Type B pancreatic cell (in vitro differentiated cells): ENCODE measurements at places on chromosomes 3 and 15.

GRCh38 chr3:100198579-100199269, 62.1 kb upstream of the TBC1D23 start:
- no peak for DNase-seq

DNA sequence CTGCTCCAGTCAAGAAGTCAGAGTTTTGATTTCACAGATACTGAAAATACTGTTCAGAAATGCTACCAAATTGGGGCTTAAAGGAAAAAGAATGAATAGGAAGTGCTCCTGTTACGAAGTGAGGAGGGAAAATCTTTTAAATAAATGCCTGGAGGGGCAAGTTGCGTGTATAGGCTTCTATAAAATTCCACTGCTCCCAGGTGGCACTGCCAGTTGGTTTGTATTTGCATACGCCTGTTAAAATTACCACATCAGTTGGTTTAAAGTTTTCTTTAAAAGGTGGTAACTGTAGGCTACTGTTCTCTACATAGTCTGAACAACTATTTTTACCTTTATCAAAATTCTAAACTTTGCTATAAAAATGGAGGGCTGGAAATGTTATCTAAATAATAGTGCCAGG, 123.5 kb downstream of the DLG1 start:
- DNase-seq: no peak

GRCh38 chr3:158953131-158953530, 151.3 kb downstream of the MFSD1 start:
- DNase-seq: no peak

GRCh38 chr3:66411474-66411873, 89.3 kb downstream of the LRIG1 start:
- no peak for DNase-seq

- DNase-seq: no peak
Measured at GRCh38 chr3:57958642-57959422, 49.4 kb upstream of the FLNB start.

DNA sequence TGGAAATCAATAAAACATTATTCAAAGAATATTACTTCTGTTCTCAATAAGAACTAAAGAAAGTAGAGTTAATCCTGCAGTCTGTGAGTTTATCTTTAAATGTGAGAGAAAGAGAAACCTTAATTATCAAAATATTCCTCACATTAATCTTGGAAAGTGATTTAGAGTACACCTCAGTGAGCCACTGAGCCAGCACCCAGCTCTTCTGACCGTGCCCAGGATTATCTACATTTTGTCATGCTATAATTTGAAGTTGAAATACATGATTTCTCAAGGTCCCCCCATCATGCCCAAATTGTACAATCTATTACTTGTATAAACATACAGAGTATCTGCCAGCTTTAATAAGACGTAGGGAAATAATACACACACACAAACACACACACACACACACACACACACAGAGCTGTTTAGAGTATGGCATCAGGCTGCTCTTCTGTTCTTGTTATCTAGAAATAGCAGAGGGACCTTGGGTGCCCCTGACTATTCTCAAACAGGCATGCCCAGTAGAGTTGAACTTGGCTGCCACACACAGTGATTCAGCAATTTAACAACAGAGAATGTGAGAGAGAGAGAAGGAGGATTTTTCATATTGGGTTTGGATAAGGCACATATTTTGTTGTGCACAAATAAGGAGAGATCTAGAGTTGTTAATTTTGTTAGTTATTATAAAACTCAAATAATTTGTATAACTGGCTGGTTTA, 74.4 kb downstream of the P2RY1 start:
- DNase-seq: no peak

DNA sequence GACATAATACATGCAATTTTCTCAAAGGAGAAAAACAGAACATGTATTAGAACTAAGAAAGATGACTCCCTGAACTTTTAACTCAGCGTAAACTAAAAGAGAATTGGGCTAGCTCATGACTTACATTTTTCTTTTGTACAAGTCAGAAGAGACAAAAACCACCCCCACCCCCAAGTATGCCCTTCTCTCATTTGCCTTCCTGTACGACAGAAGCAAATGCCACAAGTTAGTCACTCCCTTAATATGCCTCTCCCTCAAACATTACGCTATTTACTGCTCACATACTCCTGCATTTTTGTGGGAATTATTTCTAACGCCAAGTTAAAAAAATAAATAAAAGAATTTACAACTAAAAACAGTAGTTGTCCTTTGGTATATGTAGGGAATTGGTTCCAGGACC, 22.0 kb downstream of the CPEB1 start:
- no peak for DNase-seq

- DNase-seq: no peak
Measured at GRCh38 chr3:28033059-28033784, 208.2 kb upstream of the CMC1 start.

DNA sequence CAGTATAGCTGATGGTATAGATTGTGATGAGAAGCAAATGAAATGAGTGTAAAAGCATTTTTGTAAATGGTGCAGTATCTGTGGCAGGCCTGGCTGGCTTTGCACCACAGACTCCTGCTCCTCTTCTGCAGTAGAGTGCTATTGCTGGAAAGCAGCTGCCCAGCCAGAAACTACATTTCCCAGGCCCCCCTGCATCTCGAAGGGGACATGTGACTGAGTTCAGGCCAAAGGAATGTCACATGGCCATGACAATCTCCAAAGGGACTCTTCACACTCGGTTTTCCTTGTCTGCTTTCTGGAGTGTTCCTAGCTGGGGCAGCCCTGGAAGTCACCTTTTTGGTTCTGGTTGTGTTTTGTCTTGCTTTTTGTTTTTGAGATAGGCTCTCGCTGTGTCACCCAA, 277.1 kb downstream of the SUCLG2 start:
- no peak for DNase-seq

- no peak for DNase-seq
Measured at GRCh38 chr3:195154111-195154791, 116.7 kb downstream of the XXYLT1 start.

DNA sequence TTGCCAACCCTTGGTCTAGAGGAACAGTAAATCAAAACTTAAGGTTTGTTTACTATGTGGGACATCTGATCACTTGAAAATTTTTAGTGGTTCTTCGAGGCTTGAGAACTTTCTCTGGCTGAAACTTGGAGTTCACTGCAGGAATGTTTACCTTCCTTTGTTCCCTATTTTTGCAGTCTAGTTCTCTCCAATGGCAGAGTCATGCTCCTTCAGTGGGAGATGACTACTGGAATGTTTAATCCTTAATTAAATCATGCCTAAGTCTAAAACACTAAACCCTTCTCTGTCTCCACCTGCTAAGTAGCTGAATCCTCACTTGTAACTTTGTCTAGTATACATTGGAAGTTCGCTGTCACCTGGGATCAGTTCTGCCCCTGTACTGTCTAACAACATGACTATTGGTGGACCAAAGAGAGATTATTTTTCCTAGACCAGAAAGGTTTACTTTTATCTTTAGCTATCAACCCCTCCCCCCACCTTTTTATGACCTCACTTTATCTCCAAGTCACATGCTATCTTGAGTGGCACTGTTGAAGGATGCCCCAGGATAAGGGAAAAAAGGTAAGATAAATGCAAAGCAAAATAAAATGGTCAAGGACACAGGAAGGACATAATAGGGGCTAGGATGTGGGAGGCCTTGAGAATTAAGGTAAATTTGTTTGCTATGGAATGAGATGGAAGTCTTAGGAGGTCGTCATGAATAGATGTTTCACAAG, 1.2 kb upstream of the ZNF609 start:
- DNase-seq: no peak

DNA sequence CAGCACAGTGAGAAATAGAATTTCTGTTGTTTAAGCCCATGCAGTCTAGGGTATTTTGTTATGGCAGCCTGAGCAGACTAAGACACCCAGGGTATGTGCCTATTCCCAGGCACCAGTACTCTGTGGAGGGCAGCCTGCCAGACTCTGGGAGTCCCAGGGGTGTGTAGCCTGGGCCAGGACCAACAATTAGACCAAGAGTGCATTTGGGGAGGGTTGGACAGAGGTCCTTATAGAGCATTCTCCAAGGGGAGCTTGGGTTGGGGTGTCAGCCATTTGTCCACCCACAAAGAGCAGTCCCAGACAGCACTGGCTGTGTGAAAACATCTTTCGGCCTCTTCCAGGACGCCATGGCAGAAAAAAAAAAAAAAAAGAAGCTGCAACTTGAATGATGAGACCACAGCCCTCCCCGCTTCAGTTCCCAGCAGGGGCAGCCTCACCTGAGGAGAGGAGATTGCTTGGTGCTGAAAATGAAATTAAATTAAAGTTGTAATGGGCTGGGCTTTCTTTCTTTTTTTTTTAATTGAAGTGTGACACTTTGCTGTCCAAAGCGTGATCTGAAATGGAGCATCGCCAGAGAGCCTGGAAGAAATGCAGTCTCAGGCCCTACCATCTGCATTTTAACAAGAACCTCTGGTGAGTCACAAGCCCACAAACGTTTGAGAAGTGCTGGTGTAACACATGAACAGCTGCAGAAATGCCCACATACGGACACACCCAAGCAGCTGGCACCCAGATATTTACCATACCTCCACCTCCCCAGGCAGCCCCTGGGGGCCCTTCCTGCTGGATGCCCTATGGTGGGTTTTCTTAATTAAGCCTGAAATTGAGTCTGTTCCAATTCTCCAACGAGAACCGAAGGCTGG, 21.3 kb upstream of the CAV3 start:
- DNase-seq: no peak

DNA sequence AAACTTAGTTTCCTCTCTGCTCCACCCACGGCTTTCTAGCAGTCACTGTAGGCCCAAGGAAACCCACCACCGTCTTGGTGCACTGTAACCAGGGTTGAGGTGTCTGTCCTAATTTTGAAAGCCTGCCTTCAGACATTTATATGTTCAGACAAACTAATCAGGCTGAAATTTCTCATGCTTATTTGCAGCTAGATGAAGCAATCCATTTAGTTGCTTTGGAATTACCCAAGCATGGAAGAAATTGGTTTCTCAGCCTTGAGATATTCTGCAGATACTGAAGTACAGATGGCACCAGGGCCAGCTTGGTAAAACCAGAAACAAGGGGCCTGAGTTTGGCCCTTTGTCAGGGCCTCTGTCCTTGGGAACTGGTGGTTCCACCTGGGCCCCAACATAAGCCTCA, 105.4 kb downstream of the CACNA1D start:
- DNase-seq: no peak

GRCh38 chr3:50299929-50300680, 900 bp upstream of the HYAL3 start:
- DNase-seq: no peak

DNA sequence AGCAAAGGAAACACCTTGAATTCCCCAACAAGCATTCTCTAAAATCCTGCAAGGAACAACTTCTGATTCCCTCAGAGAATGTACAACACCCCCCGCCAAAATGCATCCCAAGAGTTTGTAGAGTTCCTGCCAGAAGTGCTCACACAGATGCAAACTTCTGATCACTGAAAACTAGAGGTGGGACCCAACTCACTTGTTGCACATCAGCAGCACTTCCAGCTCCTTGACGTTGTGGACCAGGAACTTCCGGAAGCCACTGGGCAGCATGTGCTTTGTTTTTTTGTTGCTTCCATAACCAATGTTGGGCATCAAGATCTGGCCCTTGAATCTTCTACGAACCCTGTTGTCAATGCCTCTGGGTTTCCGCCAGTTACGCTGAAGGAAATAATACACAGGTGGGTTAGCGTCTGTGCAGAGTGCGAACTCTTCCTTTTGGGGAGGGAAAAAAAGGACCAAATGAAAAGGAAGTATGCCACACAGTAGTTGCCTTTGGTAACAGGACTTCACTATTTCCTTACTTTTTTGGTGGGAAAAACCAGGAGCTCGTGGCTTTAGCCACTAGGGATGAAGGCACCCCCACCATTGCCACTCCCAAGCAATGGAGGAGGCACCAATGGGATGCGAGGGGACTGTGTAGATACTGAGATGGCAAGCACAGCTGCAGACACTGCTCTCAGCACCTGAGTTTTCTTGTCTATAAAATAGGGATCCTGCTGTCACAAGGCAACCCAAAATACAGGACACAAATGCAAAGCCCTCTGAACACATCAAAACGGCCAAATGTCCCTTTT, 2.0 kb downstream of the RPL32 start:
- DNase-seq: no peak

DNA sequence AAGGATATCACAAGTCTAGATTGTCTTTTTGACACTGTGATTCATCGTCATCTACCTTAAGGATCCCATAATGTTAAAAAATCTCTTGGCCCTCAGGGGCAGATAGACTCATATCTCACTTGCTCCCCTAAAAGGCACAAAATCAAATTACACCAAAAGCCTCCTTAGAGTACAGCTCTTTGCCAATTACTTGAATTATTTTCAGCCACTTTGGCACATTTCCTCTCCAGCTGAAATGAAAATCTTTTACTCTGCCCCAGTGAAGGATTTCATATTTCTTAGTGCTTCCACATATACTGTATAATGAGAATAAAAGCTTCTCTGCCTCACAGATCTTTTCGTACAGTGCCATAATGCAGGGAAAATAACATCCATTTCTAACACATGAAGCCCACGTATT, 190.7 kb upstream of the GBE1 start:
- no peak for DNase-seq

GRCh38 chr3:139311557-139311956, 32.3 kb upstream of the MRPS22 start:
- DNase-seq: no peak

GRCh38 chr3:127467391-127467790, 123.1 kb downstream of the TPRA1 start:
- DNase-seq: no peak

DNA sequence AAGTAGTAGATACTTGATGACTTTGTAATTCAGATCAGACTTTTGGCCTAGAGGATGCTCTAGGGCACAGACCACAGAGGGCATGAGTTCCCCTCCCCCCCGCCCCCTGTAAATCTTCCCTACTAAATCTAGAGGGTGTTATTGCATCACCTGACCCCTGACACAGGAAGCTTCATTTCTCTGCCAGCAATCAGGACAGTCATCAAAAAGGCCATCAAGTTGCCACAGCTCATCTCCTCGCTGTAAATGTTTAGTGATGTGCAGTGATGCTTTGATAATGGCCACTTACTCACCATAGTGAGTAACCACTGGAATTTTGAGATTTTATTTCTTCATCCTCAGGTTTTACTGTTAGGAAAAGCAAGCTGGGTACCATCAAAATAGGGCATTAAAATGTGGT, 289.2 kb upstream of the CHRM5 start:
- DNase-seq: no peak

DNA sequence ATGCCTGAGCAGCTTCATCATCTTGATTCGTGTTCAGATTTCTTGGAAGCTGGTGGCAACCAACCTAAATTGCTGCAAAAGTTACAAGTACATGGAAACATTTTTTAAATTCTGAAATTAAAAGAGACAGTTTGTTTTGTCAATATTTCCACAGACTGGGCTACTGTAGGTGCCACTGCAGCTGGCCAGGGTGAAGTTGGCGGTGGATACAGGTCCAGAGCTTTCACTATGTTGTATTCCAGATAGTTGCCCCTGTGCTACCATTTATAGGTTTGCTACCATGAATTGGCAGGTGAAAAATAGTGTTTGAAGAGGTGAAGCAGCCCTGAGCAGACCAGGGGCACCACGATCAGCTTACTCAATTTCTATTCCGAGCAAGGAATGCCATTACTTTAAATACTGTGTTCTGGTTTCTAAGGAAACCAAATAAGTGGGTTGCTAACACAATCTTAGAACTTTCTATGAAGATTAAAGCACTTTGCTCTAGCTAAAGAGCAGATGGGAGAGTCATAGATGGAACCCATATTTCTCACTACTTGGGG, 21.2 kb upstream of the SHC4 start:
- no peak for DNase-seq
